ENCODE measurements at places on chromosomes 12 and 14. TPM values are rescaled to one million over a fixed set of nuclear protein-coding genes. Genes with fewer than 3 reads are reported as not detected.

DNA sequence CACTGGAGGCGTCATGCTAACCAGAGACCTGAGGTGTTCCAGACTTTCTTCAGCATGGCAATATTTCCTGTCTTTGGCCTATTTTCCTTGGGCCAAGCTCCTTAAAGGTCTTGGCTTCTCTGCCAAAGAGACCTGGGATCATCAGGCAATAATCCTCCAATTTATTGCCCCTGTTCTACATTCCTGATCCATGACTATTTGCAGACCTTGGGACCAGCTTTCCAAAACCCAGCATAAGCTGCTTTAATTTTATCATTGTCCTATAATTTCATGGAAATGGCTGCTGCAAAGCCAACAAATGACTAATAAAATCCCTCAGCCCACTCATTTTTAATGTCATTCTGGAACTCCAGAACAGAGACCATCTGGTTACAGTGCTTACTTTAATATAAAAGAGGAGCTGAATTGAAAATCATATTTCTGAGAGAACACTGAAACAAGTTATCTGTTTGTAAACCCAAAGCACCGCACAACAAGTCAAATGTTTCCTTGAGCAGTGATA is 166.9 kb upstream of the BTG1 start:
- no peak for DNase-seq

DNA sequence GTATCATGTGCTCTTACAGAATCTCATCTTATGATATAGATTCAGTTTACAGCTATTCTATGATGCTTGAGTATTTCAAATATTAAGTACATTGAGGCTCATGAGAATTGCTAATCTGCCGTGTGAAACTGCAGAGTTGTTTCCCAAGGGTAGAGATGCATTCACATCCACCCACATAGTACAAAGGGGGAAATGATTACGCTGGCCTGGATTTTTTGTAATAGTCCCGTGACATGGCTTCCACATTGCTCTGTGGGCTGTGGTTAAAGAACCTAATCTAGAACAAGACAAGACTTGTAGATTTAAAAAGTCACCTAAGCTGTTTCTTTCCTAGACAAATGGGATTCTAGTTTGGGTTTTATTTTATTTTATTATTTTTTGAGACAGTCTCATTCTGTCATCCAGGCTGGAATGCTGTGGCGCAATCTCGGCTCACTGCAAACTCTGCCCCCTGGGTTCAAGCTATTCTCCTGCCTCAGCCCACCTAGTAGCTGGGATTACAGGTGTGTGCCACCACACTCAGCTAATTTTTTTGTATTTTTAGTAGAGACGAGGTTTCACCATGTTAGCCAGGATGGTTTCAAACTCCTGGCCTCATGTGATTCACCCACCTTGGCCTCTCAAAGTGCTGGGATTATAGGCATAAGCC is 13.0 kb upstream of the RIOX1 start:
- DNase-seq: peak; percentile 72

GRCh38 chr14:102510616-102511520 is 1.3 kb upstream of the ANKRD9 start:
- DNase-seq: no peak

DPPA3 gene
- not detected for total RNA-seq

OTOGL gene
- under 0.01 TPM for total RNA-seq

PTPRQ gene
- total RNA-seq: 1.3 TPM

EID3 gene
- 18.0 TPM for total RNA-seq
